ENCODE measurements at places on chromosomes 4 and X.

DNA sequence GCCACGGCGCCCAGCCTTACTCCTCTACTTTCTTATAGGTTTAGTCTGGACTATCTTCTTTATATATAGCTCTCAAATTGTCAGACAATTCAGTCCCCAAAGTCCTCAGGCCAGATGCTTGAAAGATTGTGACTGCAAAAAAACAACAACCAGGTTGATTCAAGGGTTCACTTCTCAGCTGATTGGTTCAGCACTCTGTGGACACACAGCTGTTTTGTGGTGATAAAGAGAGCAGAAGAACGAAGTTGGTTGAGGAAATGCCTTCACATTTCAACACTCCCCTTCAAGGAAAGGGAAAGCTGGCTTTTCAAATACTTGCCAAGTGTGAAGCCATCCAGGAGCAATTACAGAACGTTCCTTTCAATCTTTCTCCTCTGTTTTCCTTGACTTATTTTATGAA is 166.8 kb downstream of the SHROOM3 start:
- DNase-seq: no peak

- DNase-seq: no peak
Measured at GRCh38 chr4:153325558-153325957, 18.9 kb upstream of the MND1 start.

DNA sequence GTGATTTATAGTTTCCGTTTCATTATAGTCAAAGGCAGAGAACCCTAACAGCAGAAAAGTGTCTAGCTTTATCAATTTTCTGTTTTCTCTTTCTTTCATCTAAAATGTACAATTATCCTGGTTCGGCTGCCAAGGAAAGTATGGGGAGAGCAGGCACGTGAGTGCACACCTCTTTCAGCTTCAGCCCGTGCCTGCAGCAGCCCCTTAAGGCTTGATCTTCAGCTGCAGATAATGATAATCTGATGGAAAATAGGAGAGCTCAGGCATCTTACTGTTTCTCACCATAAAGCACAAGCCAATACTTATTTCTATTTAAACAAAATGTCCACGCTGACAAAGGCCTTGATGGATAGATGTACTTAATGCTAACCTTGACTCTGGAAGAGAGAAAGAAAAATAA is 334.4 kb downstream of the UNC5C start:
- DNase-seq: no peak

GRCh38 chrX:70410921-70411320 is 12.2 kb upstream of the GDPD2 start:
- DNase-seq: no peak

- no peak for DNase-seq
Measured at GRCh38 chr4:37885496-37885895, 5.4 kb upstream of the TBC1D1 start.

DNA sequence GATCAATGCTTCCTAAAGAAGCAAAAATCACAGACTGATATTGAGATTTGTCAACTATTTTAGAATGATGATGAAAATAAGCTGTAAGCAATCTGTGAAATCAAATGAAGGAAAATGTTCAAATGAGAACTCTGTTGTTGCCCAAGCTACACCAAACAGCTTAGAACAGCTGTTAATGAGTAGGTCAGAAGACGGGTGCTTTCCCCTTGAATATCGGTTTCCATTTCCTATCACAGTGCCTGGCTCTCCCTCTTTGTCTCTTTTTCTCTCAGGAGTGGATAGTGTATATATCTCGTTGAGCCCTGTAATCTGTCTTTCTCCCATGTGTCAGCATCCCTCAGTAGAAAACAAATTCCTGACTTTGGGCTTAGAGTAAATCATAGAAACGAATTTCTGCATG is 1592.9 kb upstream of the TENM3 start:
- DNase-seq: no peak

- peak; percentile 32 for DNase-seq
Measured at GRCh38 chr4:40264995-40265909, 68.4 kb downstream of the RHOH start.

- DNase-seq: no peak
Measured at GRCh38 chr4:6402566-6403399, 69.6 kb downstream of the PPP2R2C start.

GRCh38 chr4:8164194-8164565 is 5.6 kb upstream of the ABLIM2 start:
- DNase-seq: no peak

GRCh38 chr4:164933244-164933643 is 44.2 kb downstream of the TRIM61 start:
- no peak for DNase-seq

DNA sequence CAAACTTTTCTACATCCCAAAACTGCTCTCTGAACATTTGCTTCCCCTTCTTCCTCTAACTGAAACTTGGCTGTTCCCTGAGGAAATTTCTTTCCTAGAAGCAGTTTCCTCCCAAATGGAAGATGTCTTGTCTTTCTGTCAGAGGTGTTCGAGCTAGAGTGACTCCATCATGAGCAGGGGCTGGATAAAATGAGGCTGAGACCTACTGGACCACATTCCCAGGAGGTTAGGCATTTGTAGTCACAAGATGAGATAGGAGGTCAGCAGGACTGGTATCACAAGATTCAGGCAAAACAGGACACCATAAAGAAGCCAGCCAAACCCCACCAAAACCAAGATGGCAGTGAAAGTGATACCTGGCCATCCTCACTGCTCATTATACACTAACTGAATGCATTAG is 35.8 kb upstream of the PGRMC2 start:
- no peak for DNase-seq

GRCh38 chrX:22666441-22666840 is 333.3 kb upstream of the DDX53 start:
- DNase-seq: peak; percentile 62

GRCh38 chrX:45353456-45353855 is 152.8 kb upstream of the DIPK2B start:
- peak; percentile 3 for DNase-seq

GRCh38 chr4:42655921-42656678 is 805 bp downstream of the ATP8A1 start:
- DNase-seq: peak; percentile 55

DNA sequence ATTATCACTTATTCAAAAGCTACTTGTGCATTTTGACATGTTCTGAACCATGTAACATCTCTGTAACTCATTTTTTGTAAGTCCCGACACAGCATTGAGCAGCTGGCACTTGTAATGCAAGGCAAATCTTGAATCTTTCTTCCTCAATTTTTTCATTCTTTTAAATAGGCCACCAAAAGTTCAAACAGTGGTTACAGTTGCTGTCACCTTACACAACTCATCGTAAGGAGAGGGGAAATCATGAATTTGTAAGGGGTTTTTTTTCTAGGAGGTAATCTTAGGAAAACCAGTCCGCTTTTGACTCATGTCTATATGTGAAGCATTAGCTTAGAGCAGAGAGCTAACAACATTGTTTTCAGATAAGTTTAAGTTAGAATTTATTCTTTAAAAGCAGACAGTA is 124.5 kb downstream of the PDLIM5 start:
- DNase-seq: no peak

- DNase-seq: no peak
Measured at GRCh38 chrX:108091878-108092291, 307 bp downstream of the ATG4A start.

DNA sequence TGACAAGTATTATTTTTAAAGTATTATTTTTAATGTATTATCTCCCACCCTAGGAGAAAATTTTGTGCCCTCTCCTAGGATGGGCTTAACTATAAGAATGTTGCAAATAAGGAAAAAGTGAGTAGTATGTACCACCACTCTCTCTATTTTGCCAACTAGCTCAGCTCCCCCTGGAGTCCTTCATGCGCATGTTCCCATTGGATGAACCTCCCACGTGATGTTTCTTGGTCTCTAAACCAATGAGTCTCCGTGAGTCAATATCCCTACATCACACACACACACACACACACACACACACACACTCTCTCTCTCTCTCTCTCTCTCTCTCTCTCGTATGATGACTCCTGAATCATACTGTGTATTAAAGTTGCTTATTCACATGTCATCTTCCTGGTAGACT is 129.7 kb upstream of the ZFP42 start:
- no peak for DNase-seq

DNA sequence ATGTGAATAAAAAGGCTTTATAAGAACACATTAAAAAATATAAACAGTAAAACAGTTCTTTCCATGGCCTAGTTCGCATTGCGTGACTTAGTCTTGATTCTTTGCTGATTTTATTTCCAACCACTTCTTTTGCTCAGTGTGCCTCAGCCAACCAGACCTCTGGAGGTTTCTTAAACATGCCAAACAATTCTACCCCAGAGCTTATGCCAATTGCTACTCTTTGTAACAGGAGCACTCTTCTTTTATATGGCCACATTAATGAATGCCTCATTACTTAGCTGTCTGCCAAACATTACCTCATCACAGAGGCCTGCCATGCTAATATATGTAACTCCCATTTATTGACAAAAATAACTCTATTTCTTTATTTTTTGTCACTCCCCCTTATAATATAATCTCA is 202.3 kb downstream of the NDST4 start:
- DNase-seq: no peak

GRCh38 chrX:124239911-124240310 is 92.5 kb upstream of the TEX13D start:
- no peak for DNase-seq

DNA sequence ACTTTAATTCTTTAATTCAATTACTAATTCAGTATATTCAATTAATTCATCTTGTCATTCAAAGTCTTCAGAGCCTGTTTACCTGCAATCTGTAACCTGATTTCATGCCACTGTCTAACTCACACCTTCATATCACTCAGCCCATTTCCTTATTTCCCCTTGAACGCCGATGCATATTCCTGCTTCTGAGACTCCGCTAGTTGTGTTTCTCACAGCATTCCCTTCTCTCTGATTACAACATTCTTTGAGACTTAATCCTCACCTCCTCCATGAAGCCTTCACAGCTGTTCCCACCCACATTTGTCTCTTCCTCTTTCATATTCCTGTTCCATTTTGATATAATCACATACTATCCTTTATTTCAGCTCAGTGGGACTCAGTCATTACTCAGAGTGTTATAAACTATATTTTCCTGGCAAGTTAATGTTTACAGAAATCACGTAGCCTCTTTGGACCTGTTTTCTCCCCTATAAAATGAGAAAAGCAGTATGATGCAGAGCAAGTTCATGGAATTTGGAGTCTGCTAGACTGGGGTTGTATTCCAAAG is 69.0 kb downstream of the MAP9 start:
- no peak for DNase-seq

DNA sequence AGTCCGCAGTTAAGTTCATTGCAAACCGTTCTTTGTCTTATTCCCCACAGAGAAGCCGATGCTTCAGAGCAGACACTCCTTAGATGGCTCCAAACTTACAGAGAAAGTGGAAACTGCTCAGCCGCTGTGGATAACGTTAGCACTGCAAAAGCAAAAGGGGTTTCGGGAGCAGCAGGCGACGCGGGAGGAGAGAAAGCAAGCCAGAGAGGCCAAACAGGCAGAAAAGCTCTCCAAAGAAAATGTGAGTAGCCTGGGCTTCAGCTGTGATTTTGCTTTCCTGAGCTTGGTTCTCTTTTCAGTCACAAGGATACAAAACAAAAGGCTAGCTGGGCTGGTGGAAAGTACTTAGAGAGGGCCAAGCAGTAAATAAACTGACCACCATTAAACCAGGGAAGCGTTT is 64.0 kb downstream of the AASDH start:
- DNase-seq: no peak

- no peak for DNase-seq
Measured at GRCh38 chrX:114717921-114718320, 134.0 kb downstream of the HTR2C start.

GRCh38 chrX:41779030-41779564 is 55.1 kb downstream of the GPR82 start:
- peak; percentile 62 for DNase-seq

GRCh38 chr4:145719752-145720624 is 40.0 kb downstream of the C4orf51 start:
- no peak for DNase-seq

- no peak for DNase-seq
Measured at GRCh38 chrX:20173856-20174255, 32.2 kb upstream of the EIF1AX start.

- DNase-seq: no peak
Measured at GRCh38 chrX:6968231-6968630, 179.3 kb upstream of the STS start.

GRCh38 chr4:48974979-48975640 is 11.0 kb upstream of the CWH43 start:
- no peak for DNase-seq

- DNase-seq: no peak
Measured at GRCh38 chr4:89214308-89214707, 93.3 kb downstream of the GPRIN3 start.

DNA sequence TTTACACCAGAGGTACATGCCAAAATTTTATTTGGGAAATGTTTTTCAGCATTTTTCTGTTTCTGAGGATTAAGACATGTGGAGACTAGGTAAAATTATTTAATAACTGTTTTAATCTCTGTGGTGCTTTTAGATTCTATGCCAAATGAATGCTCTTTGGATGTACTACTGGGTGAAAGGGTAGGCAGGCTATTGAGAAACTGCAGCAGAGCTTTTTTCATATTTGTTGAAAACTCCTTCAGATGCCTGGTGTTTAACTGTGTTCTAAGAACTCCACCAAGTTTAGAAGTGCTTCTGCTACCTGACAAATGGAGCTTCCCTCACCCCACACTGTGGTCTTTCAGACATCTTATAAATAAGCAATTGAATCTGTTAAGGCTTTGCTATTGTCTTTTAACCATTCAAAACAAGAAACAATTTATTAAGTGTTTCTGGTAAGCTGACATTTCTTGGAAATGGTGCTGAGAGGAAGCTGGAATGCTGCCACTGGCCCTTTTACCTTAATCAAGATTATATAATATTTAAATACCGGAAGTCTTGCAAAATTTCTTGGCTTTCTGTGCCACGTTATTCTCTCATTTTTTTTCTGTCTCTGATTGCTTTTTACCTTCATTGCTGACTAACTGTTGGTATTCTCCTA is 51.2 kb upstream of the CYSLTR1 start:
- DNase-seq: no peak

- DNase-seq: peak; percentile 63
Measured at GRCh38 chrX:72003811-72004750, 93.4 kb downstream of the NHSL2 start.

- no peak for DNase-seq
Measured at GRCh38 chr4:89821612-89822011, 15.3 kb downstream of the SNCA start.

- DNase-seq: no peak
Measured at GRCh38 chr4:88481537-88481936, 24.6 kb downstream of the HERC5 start.

DNA sequence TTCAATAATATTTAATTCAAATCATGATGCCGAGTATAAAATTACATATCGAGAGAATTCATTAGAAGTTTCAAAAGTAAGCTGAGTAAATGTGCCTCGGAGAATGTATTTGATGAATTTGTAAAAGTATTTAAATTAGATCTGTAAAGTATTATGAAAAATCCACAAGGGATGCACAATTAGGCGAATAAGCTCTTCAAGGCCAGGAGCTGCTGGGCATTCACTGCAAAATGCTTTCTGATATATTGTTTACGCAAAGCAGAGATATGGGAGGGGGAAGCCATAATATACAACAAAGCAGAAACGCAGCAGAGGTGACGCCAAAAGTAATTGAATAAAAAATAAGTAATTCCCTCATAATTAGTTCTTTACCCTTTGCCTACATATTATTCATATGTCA is 1121.5 kb upstream of the TENM3 start:
- no peak for DNase-seq

- DNase-seq: no peak
Measured at GRCh38 chr4:17096692-17097091, 198.2 kb upstream of the LDB2 start.
